ENCODE measurements at places on chromosomes 6 and 20.

- no peak for DNase-seq
These were observed 80.9 kb downstream of the DLL1 start for GRCh38 chr6:170210026-170210390.

- DNase-seq = no peak
These were observed 30.1 kb downstream of the GMDS start for GRCh38 chr6:2215342-2215741.

- peak; percentile 78 for DNase-seq
These were observed 1.0 kb downstream of the CALHM6 start for GRCh38 chr6:116461932-116462885.

DNA sequence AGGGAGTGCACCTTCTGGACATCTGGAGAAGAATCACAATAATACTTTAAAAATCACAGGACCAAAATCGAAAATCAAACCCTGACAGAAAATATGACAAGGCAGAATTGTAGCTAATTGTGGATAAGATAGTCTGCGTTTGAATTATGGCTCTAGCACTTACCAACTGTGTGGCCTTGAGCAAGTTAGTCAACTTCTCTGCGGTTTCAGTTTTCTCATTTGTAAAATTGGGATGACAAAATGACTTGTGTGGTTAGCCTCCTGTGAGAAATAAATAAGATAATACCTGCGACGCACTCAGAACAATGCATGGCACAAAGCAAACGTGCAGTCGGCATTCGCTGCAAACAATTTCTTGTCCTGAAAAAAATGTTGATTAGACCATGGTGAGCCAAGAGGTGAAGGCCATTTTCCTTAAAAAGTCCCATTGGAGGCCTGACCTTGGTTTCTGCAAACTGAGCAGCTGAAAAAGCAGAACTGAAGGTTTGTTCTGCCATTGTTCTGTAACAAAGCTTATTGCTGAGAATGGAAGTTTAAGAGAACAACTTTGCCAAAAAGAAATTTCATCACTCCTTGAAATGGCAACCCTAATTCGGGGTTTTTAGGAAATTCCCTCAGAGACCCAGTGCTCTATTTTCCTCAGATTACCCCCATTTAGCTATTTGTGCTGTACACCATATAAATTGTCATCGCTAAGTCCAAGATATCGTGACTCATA, 266.3 kb downstream of the ERMARD start:
- DNase-seq = no peak

GRCh38 chr6:52577022-52577777, at the start of gene TRAM2:
Gene TRAM2 (minus strand): TSS chr6:52577060. CDS start chr6:52576915, 145 bp downstream.
- peak; percentile 95 for DNase-seq

DNA sequence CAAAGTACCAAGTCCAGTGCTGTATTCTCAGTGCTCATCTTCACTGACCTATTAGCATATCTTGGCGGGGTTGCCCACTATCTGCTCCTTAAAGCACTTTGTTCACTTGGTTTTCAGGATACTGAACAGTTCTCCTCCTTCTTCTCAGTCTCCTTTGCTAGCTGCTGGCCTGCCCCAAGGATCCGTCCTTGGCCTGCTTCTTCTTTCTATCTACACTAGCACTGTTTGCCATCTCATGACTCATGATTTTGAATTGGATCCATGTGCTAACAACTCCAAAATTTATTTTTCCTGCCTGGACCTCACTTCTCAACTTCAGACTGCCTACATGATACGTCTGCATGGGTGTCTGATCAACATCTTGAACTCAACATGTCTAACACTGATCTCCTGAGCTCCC, 15.5 kb downstream of the TPD52L1 start:
- peak; percentile 70 for DNase-seq

DNA sequence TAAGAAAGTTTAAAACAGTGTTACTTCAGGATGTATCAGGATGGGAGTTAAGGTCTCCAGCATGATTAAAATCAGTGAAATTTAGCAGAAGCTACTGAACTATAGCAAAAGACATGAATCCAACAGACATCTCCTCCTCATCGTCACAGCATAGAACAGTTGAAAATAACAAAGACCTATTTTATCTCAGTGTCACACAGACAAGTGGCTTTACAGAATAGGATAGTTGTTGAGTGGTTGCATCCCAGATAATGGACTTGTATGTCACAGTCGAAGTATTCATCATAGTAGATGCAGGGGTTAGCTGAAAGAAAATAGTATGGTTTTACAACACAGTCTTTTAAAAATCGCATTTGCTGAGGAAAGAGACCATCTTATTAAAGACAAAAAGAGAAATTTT, 31.2 kb downstream of the CRISP1 start:
- no peak for DNase-seq

DNA sequence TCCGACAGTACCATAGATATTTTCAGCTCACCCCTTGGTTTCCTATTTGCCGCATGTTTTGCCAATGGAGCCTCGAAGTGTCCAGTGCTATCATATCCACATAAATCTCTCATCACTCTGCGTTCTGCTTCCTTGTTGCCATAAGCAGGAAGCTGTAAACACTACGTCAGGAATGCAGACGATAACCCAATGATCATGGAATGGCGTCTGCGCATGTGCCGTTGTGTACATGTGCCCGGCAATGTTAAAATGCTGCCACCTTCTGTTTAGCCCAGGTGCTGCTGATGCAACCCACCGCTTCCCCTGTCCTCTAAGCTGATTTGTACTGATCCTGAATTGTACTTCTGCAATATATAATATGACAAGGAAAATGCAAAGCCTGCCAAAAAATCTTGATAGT, 607.5 kb downstream of the HDGFL1 start:
- no peak for DNase-seq

DNA sequence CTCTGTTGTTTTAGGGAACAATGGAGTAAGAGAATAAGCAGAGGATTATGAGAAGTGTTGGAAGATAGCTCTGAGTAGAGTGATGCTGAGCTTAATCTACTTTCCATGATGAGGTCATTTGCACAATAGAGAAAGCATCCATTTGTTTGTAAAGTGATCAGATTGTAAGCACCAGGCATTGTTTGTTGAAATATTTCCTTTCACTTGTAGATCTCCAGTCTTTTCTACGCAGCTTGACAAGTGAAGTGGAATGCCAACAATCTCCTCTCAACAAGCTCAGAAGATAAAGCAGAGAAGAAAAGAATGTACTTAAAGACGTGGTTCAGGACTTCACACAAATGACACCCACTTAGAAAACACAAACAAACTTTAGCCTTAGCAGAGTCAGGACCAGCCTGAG, 80.1 kb upstream of the MARCKS start:
- DNase-seq = no peak

GRCh38 chr6:26339612-26340011, 25.4 kb upstream of the BTN3A2 start:
- DNase-seq = no peak

DNA sequence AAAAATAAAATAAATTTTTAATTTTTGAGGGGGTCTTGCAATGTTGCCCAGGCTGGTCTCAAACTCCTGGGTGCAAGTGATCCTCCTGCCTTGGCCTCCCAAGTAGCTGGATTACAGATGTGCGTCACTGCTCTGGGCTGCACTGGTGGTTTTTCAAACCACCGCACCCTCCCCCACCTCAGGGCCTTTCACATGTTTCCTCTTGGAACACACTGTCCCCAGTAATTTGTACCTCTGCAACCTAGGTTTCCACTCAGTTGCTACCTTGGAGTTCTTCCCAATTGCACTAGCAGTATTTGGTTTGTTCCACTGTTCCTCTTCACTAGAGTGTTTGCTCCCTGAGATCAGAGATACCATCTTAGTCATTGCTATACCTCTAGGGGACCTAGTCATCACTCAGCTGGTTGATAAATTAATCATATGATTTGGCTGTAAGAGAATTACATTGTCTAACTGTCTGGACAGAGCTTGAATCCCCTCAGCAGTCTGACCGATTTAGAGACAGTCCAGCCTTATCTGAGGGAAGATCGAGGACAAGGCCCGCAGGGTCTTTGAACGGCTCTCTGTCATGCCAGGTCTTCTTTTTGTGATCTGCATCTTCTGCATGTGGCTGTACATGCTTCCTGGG, 32.0 kb downstream of the CEP43 start:
- DNase-seq = no peak

- DNase-seq = no peak
These were observed 17.3 kb downstream of the SMAP1 start for GRCh38 chr6:70684794-70685493.

DNA sequence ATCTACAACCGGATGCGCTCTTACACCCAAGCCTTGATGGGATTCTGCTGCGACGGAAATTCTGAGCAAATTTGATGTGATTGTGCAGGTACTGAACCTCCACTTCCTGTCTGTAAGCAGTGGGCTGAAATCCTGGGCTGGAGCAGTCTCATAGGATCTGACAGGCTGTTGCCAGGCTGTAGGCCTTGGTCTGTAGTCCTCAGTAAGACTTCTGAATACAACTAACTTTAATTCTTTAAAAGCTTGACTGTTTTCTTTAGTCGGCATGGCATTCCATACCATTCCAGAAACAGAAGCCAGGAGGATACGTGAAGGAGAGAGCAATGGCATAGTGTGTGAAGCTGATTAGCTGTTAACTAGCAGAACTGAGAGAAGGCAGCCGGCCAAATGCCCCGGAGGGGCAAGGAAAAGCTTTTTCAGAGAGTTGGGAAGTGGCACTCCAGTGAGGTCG, 68.3 kb downstream of the ADTRP start:
- DNase-seq = no peak

- no peak for DNase-seq
These were observed 349.1 kb upstream of the GJE1 start for GRCh38 chr6:141783585-141783984.

DNA sequence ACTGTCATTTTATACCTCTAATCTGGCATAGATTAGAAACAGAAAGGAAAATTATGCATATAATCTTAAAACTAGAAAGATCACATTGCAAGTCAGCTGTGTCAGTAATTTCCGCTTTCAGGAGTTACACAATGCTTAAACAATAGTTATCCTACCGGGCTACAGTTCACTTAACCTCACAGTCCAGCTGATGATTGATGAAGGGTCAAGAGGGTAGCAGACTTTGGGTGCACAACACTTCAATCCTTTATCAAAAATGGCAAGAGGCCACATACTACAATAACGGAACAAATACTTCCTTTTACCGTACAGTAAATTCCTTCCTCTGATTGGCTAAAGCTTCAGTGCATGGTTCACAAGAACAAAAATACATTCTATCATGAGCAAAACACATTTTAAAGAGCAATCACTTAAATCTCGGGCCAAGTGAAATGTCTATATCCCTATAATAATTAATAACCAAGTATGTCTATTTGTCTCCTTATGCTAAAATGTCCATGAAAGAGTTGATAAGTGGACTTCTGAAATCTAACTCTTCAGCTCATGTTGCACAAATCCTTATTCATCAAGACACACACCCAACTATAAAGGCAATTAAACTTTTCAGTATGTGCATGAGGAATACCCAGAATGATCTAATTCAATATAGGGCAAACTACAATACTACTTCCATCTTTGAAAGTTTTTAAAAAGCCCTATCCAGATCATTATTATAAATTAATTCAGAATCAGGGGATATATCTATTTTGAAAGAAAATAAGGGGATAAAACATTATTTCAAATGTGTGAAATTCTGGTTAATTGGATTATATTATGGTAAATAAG, 76.8 kb downstream of the HIVEP2 start:
- DNase-seq = no peak

- no peak for DNase-seq
These were observed 20.8 kb downstream of the TOP1 start for GRCh38 chr20:41049451-41049850.

DNA sequence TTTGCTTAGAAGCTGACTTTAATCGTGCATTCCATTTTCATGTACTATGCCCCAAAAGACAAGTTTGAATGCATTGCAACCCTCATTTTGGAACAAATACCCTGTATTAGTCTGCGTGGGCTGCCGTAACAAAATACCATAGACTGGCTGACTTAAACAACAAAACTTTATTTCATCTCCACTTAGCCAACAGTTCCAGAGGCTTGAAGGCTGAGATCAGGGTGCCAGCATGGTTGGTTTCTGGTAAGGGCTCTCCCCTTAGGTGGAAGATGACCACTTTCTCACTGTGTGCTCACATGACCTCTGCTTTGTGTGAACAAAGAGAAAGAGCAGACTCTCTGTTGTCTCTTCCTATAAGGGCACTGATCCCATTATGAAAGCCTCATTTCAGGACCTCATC, 431.7 kb upstream of the MAP3K7 start:
- DNase-seq = no peak

GRCh38 chr20:43666376-43667328, at the start of gene MYBL2:
Gene MYBL2 (plus strand): TSS chr20:43667114. CDS start chr20:43667284, 170 bp downstream.
- DNase-seq = peak; percentile 90

DNA sequence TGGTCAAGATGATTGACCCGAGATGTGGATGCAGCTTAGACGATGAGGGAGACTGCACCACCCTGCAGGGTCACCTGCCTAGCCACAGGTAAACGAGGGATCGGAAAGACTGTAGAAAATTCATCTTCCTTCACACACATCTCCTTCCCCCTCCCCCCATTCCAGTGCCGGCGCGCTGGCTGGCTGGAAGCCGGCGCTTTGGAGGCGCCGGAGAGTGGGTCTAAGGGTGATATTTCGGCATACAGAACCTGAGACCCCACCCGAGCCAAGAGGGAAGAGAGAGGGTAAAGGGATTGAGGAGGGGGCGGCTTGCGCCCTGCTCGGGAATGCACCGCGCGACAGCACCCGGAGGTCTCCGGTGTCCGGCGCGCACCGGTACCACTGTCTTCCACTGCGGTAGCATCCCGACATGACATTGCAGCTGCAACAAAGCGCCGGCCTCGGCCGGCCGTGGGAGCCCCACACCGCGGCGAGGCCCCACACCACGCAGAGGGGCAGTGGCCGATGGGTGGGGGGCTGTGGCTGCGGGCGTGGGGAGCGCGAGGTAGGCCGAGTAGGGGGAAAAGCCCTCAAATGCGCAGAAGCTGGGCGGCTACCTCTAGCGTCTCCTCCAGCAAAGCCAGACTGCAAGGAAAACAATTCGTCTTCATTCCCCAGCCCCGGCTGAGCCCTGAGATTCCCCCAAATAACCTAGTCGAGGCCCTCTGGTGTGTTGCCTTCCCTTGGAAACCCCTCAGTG, 984 bp downstream of the TNFRSF21 start:
- peak; percentile 58 for DNase-seq

- no peak for DNase-seq
These were observed 234.2 kb upstream of the SULF2 start for GRCh38 chr20:48019496-48019895.

- DNase-seq = peak; percentile 27
These were observed 161.3 kb downstream of the PHACTR3 start for GRCh38 chr20:59765599-59766177.

DNA sequence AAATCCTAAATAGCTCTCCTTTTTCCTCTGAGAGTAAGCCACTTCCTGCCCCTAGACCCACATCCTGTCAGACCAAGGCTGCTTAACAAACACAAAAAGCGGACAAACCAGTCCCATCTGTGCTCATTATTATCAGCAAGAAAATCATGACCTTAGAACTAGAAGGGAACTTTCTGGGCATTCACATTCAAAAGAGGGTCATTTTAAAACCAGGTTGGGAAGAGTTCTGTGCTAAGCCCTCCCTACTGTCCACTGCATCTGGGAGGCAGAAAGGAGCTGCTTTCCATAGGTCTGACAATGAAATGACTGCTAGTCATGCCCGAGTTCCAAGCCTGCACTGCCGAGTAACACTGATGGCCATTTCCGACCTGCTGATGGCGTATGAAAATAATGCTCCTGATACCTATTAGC, 15.4 kb downstream of the EZR start:
- DNase-seq = no peak

GRCh38 chr6:156662025-156662445, 115.1 kb upstream of the ARID1B start:
- DNase-seq = peak; percentile 81

GRCh38 chr6:100304575-100304974, 160.1 kb downstream of the SIM1 start:
- no peak for DNase-seq
